ENCODE measurements at places on chromosomes 4 and X.

DNA sequence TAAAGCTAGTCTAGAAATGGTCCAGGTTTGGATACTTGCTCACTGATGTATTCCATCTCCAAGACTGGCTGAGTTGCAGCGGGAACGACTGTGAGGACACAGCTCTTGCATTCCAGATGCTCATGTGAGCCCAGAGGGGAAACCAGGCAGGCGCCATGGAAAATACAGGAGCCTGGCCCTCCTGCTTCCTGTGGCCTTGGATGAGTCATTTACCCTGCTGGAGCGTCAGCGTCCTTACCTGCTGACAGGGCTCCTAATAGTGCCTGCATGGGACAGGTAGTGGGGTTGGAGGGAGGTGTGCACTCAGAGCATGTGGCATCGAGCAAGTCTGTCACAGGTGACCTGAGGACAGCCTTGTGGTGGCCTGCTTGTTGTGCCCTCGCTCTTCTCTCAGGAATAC lies 69.4 kb downstream of the NSG1 start:
- no peak for DNase-seq

GRCh38 chr4:185869427-185869826 lies 57.4 kb upstream of the SORBS2 start:
- DNase-seq = no peak

DNA sequence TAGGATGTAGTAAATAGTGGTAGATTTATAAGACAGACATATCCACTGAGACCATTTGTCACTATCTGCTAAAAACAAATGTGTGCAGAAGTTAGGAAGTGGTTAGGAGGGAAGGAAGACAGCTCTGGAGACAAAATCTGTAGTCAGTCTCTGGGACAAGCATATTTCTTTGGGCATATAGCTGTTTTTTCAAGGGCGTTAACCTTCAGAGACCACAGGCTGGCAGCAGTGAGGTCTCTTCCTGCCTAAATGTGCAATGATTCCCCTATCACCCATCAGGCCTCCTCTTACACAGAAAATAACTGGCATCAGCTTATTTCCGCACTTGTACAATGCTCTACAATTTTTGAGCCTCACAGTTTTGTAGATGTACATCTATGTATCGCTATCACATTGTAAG lies 6.5 kb downstream of the TMEM150C start:
- DNase-seq = no peak

DNA sequence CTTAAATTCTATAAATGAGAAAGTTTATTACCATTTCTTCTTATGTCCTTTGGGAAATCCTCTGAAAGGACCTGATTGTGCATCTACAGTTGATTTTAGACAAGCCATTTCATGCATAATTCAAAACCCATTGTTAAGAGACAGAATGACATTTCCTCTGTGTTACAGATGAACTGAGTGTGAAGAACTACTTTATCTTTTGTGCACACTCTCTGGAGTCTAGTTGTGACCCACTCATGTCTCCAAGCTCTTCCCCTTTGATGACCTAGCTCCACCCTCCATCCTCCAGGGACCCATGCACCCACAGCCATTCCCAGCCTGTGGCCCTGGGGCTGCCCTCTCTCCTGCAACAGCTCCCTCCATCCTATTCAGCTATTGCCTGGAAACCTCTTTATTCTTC lies 57.5 kb upstream of the BMPR1B start:
- DNase-seq = no peak

DNA sequence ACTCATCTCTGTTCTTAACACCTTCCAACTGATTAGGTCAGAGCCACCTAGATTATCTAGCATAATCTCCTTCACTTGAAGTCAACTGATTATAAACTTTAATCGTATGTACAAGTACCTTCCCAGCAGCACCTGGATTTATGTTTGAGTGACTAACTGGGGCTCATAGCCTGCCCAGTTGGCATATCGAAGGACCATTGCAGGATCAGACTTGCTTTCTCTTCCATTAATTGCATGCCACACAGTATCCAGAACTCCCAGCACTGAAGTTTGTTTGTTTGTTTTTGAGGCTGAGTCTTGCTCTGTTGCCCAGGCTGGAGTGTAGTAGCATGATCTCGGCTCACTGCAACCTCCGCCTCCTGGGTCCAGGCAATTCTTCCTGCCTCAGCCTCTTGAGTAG lies 27.9 kb downstream of the GRK4 start:
- DNase-seq = no peak

GRCh38 chrX:36803151-36803550 lies 205.0 kb upstream of the FAM47C start:
- DNase-seq = no peak

- DNase-seq = no peak
Observed at GRCh38 chr4:104093247-104093646, 373.5 kb upstream of the TACR3 start.
